ENCODE measurements at places on chromosomes 11 and 22.

DNA sequence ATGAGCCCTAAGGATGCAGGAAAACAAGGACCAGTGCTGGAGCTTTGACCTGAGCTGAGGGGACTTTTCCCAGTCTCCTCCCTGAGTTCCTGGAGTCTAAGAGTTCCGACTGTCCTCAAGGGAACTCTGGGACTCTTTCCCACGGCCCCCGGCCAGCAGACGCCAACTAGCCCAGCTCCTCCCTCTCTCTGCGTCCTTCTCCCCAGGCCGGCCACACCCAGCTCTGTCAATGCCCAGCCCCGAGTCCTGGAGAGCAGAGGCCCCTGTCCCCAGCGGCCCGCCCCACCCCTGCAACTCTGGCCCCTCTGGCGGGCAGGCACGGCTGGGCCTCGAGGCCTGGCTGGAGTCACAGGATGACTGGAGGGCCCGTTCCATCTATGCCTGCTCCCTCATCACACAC is 29.8 kb downstream of the NECTIN1 start:
- no peak for DNase-seq

DNA sequence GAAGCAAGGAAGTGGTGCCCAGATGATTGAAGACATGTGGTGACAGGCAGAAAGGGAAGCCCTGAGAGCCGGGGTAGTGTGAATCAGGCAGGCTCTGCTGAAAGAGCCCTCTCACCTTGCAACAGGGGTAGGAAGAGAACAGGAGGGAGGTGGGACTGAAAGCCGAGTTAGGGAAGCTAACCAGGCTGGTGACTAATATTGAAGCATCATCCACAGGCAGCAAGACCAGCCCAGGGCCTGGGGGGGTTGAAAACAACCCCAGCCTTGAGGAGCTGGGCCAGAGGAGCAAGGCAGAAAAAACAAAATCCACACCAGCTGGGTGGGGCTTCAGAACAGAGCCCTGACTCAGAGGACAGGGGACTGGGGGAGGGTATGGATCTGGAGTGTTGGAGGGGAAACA is 35.0 kb upstream of the CRTAM start:
- peak; percentile 52 for DNase-seq

DNA sequence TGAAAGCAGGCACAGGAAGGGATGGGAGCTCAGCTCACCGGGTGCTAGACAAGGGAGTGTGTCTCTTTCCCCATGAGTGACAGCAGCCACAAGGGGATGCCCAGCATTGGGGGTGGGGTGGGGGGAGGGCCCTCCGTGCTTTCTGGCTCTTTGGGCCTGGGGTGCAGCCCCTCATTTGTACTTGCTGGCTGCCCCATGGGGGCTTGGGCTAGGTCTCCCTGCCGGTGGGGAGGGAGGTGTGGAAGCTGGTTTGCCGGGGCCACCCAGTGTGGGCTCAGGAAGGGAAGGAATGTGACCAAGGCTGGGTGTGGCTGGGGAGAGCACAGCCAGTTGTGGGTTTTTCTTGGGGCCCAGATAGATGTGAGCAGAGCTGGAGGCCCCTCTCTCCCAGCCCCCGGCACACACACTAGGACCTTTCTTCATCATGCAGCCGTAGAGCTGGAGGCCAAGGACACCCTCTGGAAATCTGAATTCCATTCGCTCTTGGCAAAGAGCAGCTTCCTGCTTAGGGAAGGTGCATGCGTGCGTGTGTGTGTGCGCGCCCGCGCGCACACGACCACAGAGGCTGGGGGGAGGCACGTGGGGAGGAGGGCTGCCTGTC is 25.8 kb downstream of the KCNQ1OT1 start:
- no peak for DNase-seq

- no peak for DNase-seq
Observed at GRCh38 chr22:23106344-23106743, 35.4 kb downstream of the RSPH14 start.

GRCh38 chr11:118907051-118908042 is 18.4 kb downstream of the BCL9L start:
- no peak for DNase-seq

- DNase-seq: no peak
Observed at GRCh38 chr22:41198027-41198580, 7.0 kb upstream of the L3MBTL2 start.

DNA sequence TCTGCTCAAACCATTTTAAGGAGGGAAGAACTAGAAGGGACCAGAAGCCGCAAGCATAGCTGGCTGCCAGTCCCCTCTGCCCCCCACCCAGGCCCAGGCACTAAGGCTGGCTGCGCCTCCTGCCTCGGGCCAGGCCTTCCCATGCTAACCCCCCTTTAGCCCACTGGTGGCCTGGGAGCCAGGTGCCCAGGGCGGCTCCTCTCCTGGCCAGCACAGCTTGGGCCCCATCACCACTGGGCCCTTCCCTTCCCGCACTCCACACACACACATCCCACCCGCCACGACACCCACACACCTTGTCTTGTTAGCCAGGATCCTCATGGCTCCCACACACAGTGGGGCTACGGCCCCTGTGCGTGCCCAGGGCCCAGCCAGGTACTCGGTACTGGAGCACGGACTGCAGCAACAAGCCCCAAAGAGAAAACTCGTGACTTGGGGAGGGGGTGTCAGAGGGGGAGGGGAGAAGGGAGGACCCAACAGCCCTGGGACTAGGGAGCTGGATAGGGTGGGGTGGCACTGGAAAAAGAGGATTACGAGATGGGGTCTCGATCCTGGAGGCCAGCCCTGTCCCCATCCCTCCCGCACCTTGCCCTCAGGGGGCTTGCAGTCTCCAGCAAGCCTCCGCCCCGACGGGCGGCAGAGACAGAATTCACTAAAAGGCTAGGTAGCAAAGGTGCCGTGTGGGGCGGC is 16.0 kb downstream of the BCL9L start:
- DNase-seq: no peak

DNA sequence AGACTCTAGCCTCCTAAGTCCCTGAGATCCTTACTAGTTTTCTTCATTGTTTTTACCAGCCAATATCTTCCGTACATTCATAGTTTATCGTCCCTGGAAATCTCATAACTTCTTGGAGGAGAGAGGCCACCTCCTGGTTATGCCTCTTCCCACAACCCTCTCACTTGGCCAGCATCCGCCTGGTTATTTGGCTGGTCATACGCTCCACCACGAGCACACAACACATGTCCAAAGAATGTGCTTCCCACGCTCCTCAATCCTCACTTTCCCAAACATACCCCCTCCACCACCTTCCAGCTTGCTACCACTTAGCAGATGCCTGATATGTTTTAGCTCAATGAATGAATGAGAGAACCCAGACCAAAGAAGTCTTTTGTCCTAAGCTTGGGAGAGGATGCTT is 83.5 kb upstream of the EIF3D start:
- no peak for DNase-seq

GRCh38 chr11:706439-706956 is 467 bp downstream of the EPS8L2 start:
- DNase-seq: no peak

DNA sequence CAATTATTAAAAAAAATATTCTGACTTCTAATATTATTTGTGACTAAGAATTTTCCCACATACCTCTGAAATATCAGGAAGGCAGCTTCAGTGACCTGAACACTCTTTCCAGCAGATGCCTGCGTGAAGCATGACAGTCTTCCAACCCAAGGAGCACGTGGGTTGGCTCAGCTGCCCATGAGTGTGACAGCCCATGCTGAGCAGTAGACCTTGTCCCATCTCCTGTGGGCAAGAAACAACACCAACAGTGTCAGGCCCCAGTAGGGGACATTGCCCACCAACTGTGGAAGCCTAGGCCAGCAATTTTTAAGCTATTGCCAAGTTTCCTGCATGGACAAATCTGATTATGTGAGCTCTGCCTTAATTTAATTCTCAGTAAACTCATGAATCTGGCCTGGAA is 66.4 kb upstream of the OLFML1 start:
- DNase-seq: no peak

DNA sequence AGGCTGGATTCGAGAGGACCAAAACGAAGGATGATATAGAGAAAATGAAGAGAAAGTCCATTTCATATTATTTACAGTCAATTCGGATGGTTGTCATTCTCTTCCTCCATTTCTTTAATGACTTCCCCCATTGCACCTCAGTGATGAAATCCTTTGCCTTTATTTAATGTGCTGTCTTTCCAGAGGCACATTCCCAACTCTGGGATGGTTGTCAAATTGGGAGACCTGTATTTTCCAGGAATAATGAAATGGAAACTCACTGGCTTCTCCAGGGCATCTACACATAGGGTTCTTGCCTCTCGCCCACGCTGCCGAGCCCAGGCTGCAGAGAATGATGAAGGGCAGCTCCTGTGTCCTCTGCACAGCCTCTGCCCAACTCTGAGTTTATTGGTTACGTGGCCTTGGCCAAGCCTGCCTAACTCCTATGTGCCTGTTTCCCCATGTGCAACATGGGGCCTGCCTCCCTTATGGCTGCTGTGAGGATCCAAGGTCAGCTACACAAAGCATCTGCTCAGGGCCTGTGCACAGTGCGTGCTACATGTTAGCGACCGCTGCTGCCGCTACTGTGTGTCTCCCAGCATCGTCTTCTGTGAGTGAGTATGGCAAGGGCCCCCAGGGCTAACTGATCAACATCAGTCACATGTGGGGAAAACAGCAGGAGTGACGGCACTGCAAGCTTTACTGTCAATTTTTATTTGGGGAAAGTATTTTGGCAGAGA is 81.5 kb upstream of the BID start:
- DNase-seq: no peak

DNA sequence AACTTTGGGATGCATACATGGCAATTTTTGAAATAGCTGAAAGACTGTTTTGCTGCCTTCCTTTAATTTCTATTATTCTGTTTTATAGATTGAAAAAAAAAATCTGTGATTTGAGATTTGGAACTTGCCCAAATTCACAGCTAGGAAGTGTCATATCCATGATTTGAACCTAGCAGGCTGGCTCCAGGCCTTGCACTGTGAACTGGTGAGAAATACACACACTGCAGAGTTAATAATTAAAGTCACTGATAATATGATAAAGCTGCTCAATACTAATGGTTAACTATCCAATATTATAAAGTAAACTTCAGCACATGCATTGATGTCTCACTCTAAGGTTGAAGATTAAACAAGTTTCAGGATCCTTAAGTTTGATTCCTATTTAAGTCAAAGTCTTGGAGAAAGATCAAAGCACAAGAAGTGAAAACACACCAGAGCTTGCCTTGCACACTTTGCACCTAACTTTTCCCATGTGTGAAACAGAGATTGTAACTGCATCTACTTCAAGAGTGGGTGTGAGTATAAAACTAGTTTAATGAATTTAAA is 150.6 kb upstream of the CCDC179 start:
- DNase-seq: no peak

DNA sequence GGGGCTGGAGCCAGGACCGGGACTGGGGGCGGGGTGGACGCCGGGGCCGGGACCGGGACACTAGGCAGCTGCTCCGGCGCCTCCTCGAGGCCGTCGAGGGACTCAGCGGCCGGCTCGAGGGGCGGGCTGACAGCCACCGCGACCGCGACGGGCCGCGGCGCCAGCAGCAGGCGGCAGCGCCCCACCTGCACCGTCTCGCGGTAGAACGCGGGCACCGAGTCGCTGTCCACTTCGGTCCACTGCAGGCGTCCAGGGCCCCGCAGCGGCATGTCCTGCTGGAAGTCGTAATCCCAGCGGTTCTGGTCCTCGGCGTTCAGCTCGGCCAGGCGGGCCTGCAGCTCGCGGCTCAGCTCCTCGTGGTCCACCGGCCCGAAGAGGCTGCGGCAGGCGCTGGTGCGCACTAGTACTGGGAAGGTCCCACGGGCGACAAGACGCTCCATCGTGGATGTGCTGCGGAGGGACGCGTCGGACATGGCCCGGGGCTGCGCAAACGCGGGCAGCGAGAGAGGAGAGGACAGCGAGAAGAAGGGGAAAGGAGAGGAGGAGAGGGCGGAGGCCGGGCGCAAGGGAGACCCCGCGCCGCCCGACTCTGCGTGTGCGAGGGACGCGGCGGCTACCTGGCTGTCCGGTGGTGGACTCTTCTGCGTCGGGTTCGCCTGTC is 428 bp downstream of the CDKN1C start:
- DNase-seq: peak; percentile 22

DNA sequence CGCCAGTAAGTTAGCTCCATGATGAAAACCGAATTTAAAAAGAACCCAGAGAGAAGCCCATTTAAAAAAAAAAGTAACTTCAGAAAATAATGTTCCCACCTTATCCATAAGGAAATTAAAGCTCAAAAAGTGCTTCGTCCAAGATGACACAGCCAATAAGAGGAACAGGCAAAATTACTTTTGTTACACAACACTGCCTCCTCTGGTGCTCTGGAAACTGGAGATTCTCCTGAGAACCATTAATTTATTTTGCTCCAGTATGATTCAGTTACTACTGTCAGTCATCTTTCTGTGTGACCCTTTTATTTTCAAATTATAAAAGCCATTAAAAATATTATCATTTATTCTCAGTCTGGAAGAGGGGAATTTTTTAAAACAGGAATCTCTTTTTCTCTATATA is 2.0 kb downstream of the IFT27 start:
- no peak for DNase-seq

DNA sequence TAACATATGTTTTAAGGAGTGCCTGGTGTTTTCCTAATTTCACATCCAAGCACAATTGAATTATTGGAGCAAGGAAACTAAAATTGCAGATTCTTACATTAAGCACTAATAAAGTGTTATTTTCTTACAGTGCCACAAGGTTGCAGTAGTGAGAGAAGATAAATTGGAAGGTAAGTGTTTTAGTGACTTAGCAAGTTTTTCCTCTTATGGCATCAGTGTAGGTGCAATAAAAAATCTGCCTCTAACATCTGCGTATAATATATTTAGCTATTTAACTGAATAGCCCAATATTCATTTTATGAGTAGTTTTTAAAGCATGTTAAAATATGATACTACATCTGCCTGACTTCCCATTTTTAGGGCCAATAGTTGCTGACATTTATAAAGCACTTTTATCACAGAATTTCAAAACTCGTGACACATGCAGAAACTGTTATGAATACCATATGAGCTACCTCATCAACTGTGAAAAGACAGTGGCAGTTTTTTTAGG is 19.0 kb downstream of the POLD3 start:
- DNase-seq: peak; percentile 65

DNA sequence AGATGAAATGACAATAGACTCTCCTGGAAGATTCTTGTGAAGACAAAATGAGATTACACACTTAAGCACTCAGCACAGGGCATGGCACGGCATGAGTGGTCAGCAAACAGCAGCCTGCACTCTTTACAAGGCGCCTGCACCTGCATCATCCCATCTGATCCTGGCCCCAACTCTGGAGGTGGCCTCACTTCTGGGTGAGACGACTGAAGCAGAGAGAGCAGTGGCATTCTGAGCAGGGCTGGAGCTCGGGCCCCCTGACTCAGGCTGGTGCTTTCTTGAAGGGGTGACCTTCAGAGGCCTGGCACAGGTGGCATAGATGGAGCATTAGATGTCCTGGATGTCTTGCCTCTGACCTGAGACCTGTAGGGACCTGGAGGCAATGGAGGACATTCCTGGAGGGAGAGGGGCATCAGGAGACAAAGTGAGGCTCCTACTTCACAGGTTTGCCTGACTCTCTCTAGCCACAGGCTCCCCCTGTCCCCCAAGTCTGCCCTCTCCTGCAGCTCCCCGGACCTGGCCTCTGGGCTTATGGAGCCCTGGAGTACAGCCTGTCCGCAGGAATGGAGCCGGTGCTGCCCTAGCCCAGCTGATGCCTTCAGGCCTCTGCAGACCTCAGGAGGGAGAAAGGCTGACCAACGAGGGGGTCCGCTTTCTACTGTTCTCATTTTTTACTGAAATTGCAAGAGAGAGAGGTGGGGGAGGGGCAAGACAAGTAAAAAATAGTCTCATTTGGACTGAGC is 65.5 kb upstream of the THY1 start:
- no peak for DNase-seq

GRCh38 chr22:43546186-43546585 is 134.4 kb downstream of the MPPED1 start:
- no peak for DNase-seq

GRCh38 chr11:34731603-34732002 is 110.7 kb downstream of the EHF start:
- no peak for DNase-seq
